ENCODE measurements at places on chromosomes 16 and 17. TPM values are rescaled to one million over a fixed set of nuclear protein-coding genes. Genes with fewer than 3 reads are reported as not detected.

DNA sequence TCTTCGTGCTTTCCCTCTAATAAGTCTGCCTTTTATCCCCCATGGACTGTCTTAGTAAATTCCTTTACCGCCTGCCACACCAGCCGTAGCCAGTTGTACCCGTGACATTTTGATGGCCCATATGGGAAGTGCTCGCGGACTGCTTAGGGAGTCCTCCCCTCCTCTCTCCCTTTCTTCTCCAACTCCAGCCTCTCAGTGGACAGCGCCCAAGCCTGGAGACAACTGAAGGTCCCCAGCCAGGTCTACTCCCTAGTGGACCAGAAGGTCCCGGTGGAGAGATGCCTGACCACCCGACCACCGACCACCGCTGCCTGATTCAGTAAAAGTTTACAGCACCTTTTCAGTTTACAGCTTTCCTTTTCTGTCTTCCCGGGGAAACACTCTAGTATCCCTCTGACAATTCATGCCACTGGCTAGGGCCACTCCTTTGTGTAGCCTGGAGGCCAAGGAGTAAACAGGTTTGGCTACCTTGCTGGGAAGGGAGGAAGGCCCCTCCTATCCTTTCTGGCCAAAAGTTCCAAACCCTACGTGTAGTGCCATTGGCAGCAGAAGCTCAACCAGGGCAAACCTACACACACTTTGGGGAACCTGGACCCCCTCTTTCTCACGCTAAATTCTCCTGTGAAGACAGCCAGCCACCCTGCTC lies 18.0 kb downstream of the CTRB2 start:
- no peak overlapping the region for H3K4me3 ChIP-seq
- peaks cover 35% of the 10 kb centered on the region for H3K27me3 ChIP-seq
- no peak for DNase-seq

DNA sequence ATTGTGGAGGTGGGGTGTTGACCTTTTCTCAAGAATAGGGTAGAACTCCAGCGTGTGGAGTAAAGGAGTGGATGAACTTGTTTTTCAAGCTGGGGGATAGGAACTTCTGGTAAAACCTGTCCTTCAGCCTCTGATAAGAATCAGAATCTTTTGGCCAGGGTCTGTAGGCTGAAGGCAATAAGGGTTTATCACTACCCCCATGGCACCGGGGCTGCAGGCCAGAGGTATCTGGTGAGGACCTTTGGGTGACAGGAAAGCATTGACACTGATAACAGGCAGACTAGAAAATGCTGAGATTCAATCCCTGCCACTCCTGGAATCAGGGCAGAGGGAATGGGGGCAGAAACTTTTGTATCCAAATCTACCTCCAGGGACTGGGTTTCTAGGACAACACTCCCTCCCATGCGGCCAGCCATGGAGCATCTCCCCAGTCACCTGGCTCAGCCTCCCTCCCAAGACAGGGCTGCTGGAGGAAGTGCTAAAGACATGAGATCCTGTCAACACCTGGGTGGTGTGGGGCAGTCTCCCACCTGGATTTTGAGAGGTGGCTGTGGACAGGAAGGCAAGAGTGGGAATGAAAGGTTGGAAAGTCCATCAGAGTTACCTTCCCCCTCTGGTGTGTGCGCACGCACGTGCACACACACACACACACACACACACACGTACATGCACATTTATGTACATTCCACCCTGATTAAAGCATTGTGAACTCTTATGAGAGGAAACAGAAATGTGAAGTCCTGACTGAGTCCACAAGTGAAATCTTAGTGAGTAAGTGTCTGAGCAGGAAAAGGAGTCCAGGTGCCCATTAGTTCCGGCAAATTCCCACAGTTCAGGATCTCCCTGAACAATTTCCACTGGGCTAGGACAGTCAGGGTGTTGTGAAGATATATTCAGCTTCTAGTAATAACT lies 53.1 kb upstream of the MARCHF10 start:
- DNase-seq = peak; percentile 48
- H3K4me3 ChIP-seq = peak overlapping the region; percentile 15
- H3K27me3 ChIP-seq = no peaks in the 10 kb centered on the region

GRCh38 chr17:8120520-8121406 lies 2.4 kb upstream of the ALOXE3 start:
- peak overlapping the region; percentile 98 for H3K27ac ChIP-seq
- peaks cover 50% of the 10 kb centered on the region for H3K4me1 ChIP-seq
- peak overlapping the region; percentile 91 for H3K4me3 ChIP-seq
- H3K27me3 ChIP-seq = peaks cover 56% of the 10 kb centered on the region
- peak; percentile 85 for DNase-seq

The TTYH2 gene
- 0.28 TPM for total RNA-seq

GRCh38 chr16:54173490-54173889 lies 113.1 kb downstream of the IRX3 start:
- no peaks in the 10 kb centered on the region for H3K36me3 ChIP-seq
- peaks cover 28% of the 10 kb centered on the region for H3K4me1 ChIP-seq
- H3K27me3 ChIP-seq = peaks cover 25% of the 10 kb centered on the region

DNA sequence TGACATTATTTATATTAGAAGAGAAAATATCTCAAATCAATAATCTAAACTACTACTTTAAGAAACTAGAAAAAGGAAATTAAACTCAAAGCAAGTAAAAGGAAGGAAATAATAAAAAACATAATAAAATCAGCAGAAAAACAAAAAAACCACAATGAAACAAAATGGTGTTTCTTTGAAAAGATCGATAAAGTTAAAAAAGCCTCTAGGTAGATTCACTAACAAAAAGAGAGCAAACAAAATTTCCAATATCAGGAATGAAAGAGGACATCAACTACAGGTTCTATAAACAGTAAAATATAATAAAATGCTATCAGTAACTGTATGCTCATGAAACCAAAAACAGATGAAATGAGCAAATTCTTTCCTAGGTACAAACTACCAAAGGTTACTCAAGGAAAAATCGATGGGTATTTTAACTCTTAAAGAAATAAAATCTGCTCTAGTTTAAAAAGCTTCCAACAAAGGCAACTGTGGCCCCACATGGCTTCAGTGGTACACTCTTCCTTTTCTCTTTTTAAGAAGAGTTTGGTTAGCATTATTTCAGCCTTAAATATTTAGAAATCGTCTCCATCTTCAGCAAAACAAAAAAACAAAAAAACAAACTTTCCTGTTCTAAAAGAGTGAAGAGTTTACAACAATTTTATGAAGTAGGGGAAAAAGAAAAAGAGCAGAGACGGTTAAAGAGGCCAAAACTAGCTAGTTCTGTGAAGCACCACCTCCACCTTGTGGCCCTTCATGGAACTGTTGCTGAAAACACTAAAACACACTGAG lies 102.2 kb downstream of the TRIM37 start:
- H3K4me3 ChIP-seq = no peak overlapping the region
- DNase-seq = peak; percentile 53
- no peaks in the 10 kb centered on the region for H3K27me3 ChIP-seq
- H3K36me3 ChIP-seq = no peaks in the 10 kb centered on the region

- no peak overlapping the region for H3K4me3 ChIP-seq
- peaks cover 3% of the 10 kb centered on the region for H3K4me1 ChIP-seq
- no peak overlapping the region for H3K27ac ChIP-seq
- DNase-seq = no peak
These were observed 4.8 kb downstream of the ABCA10 start for GRCh38 chr17:69223809-69224208.

DNA sequence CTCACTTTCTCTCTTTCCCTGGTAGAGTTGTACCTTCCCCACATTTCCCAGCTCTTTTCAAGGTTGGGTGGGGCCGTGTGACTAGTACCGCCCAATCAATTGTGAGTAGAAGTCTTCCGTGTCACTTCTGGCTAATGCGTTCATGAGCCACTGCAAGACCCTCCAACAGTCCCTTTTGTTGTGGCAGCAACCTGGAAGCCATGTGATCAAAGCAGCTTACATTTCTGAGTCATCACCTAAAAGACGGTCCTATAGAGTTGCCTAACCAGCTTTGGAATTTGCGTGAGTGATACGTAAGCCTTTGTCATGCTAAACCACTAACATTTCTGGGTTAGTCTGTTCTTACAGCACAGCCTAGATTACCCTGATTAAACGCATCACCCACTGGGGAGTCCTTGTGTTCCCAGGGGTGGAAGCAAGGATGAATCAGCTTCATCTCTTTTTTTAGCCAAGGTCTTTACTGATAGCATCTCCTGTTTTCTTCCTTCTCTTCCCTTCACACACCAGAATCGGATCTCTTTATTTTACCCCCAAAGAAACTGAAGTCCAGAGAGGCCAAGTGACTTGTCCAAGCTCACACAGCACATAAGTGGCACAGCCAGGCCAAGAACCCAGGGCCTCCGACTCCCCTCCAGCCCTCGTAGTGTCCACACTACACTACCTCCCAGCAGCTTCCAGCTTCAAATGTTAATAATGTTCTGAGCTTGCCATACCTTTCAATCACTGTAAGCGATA lies 366.3 kb upstream of the XYLT1 start:
- no peak overlapping the region for H3K4me3 ChIP-seq
- DNase-seq = no peak
- no peak overlapping the region for H3K27ac ChIP-seq
- H3K27me3 ChIP-seq = no peaks in the 10 kb centered on the region
- no peaks in the 10 kb centered on the region for H3K36me3 ChIP-seq

GRCh38 chr17:48554412-48555257 lies 9.7 kb upstream of the HOXB2 start:
- no peak for DNase-seq
- H3K27ac ChIP-seq = peak overlapping the region; percentile 47
- H3K4me1 ChIP-seq = peaks cover 57% of the 10 kb centered on the region
- no peaks in the 10 kb centered on the region for H3K27me3 ChIP-seq

GRCh38 chr16:10240854-10241613 lies 58.8 kb upstream of the GRIN2A start:
- H3K4me3 ChIP-seq = no peak overlapping the region
- H3K36me3 ChIP-seq = no peaks in the 10 kb centered on the region
- H3K27me3 ChIP-seq = peaks cover 61% of the 10 kb centered on the region
- H3K4me1 ChIP-seq = no peaks in the 10 kb centered on the region

The C1QTNF1 gene
- 3.1 TPM for total RNA-seq

DNA sequence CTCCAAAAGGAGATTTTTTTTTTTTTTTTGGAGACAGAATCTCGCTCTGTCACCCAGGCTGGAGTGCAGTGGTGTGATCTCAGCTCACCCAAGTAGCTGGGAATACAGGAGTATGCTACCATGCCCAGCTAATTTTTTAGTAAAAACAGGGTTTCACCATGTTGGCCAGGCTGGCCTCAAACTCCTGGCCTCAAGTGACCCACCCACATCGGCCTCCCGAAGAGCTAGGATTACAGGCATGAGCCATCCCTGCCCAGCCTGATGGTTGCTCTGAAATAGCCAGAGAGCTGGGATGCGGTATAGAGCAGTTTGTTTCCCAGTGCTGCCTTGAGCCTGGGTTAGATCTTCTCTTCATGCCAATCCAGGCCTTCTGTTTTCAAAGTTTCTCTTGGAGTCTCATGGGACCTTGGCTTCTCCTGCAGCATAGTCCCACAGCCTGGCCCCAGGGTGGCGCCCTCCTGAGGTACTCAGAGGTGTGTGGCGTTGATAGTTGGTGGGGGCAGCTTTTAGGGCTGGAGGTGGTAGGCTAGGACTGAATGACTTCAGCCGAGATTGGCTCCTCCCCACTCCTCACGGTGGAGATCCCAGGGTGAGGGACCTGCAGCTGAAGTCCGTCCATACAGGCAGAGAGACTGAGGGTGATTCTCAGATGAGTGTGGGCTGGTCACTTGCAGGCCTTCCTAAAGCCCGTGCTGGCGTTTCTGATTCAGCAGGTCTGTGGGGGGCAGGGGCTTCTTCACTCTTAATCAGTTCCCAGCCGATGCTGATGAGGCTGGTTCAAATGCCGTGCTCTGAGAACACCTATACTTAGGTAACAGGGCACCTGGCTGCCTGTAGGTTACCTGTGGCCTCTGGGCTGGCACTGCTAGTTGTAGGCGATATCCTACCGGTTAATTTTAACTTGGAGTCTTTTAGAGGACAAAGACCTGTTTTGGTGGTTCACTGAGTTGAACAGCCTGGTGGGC lies 52.0 kb downstream of the TNFRSF13B start:
- DNase-seq = no peak
- no peak overlapping the region for H3K4me3 ChIP-seq
- no peaks in the 10 kb centered on the region for H3K4me1 ChIP-seq
- H3K27me3 ChIP-seq = no peaks in the 10 kb centered on the region
- no peaks in the 10 kb centered on the region for H3K36me3 ChIP-seq

- peaks cover 23% of the 10 kb centered on the region for H3K27me3 ChIP-seq
- no peak overlapping the region for H3K4me3 ChIP-seq
- no peaks in the 10 kb centered on the region for H3K36me3 ChIP-seq
- no peak overlapping the region for H3K27ac ChIP-seq
- DNase-seq = no peak
- H3K4me1 ChIP-seq = peaks cover 27% of the 10 kb centered on the region
These were observed 329.5 kb upstream of the SOX9 start for GRCh38 chr17:71791311-71791710.

GRCh38 chr17:49191409-49191916 lies 18.9 kb downstream of the GNGT2 start:
- DNase-seq = no peak
- peaks cover 19% of the 10 kb centered on the region for H3K36me3 ChIP-seq
- peaks cover 9% of the 10 kb centered on the region for H3K4me1 ChIP-seq
- no peaks in the 10 kb centered on the region for H3K27me3 ChIP-seq
- H3K27ac ChIP-seq = peak overlapping the region; percentile 98

GRCh38 chr17:60947100-60947499 lies 269.4 kb downstream of the BCAS3 start:
- DNase-seq = no peak
- H3K27ac ChIP-seq = no peak overlapping the region
- H3K27me3 ChIP-seq = no peaks in the 10 kb centered on the region
- no peak overlapping the region for H3K4me3 ChIP-seq
- H3K36me3 ChIP-seq = no peaks in the 10 kb centered on the region

- H3K4me1 ChIP-seq = no peaks in the 10 kb centered on the region
- no peaks in the 10 kb centered on the region for H3K27me3 ChIP-seq
- no peak overlapping the region for H3K4me3 ChIP-seq
- no peak for DNase-seq
- H3K36me3 ChIP-seq = no peaks in the 10 kb centered on the region
- no peak overlapping the region for H3K27ac ChIP-seq
These were observed 187.3 kb downstream of the CYB561 start for GRCh38 chr17:63258785-63259184.

DNA sequence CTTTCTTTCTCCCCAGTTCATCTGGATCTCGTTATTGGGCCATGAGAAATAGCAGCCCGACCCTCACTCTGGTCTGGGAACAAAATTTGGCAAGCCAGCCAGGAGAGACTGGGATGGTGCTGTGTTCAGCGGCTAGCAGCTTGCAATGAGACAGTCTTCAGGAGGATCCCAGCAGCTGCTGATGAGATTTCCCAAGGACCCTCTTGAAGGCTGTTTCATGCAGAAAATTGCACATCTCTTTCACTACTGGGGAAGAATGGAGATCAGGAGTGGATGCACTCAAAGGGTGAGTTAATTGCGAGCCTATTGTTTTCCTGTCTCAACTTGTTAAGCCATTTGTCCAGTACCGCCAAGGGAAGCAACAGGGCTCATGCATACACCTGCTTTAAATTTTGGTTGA lies 5.5 kb upstream of the COIL start:
- H3K27me3 ChIP-seq = no peaks in the 10 kb centered on the region
- no peak for DNase-seq
- H3K4me1 ChIP-seq = peaks cover 19% of the 10 kb centered on the region
- no peaks in the 10 kb centered on the region for H3K36me3 ChIP-seq
- no peak overlapping the region for H3K27ac ChIP-seq

GRCh38 chr17:1197781-1198490 lies 18.2 kb upstream of the ABR start:
- H3K27ac ChIP-seq = no peak overlapping the region
- H3K36me3 ChIP-seq = no peaks in the 10 kb centered on the region
- no peaks in the 10 kb centered on the region for H3K4me1 ChIP-seq
- DNase-seq = no peak
- no peaks in the 10 kb centered on the region for H3K27me3 ChIP-seq

Data from Calu3 (cell line).